Activated T-cell treated with anti-CD3 and anti-CD28 coated beads for 24 hours (primary cell): ENCODE measurements at places on chromosomes 11 and 22.
A peak's percentile ranks its signal among the peaks of the same experiment; 100 is the strongest.

- no peak for DNase-seq
Observed at GRCh38 chr11:70468256-70469195, 70.2 kb downstream of the CTTN start.

DNA sequence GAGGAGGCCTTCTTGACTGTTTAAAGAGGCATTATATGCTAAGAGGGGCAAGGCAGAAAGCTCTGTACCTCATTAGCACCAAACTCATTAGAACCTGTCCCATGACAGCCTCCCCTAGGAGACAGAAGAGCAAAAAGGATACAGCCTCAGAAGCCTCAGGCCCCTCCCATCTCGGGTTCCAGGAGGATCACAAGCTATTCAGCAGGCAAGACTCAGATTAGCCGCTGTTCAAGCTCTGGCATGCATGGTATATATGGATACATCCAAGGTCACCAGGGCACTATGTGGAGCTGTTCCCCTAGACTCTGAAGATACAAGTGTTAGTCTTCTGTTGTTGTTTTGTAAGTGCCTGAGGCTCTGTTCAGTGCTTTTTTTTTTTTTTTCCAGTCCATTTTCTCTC, 32.1 kb downstream of the ATXN10 start:
- no peak for DNase-seq

- no peak for DNase-seq
Observed at GRCh38 chr11:103673773-103674172, 362.7 kb upstream of the DDI1 start.

- DNase-seq = peak; percentile 44
Observed at GRCh38 chr22:26367402-26368245, 61.4 kb upstream of the ASPHD2 start.

DNA sequence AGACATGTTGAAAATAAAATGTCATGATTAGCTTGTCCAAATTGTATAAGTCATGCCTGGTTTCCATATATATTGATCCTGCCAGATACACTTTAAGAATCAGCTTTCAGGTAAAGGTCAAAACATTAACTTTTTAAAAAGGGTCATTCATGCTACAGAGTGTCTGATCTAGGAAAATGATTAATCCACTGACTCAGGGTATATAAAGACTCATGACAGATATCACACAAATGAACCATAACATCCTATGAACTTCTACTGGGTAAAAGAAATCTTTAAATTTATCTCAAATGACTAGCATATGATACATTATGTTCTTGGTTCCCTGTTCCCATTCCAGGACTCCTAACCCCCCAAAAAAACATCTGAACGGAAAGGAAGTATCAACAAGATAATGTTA, 11.7 kb downstream of the MRTFA start:
- no peak for DNase-seq

DNA sequence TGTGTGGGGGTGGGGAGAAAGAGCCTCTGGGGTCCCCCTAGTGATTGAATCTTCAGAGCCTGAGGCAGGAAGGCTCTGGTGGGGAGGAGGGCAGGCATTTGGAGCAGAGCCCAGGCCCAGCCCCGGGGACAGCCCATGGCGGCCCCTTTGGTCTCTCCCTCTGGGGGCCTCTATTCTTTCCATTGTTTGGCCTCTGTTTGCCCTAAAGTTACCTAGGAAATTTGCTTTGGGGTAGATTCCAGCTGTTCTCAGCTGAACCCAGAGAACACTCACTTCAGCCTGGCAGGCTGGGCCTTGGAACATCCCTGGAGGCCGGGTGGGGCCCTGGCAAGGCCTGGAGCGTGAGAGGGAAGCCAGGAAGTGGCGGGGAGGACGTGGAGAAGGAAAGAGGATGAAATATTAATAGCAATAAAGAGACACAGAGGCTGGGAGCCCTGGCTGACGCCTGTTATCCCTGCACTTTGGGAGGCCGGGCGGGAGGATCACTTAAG, 22.9 kb upstream of the A4GALT start:
- no peak for DNase-seq

GRCh38 chr22:32620992-32621391, 146.4 kb downstream of the FBXO7 start:
- DNase-seq = no peak

DNA sequence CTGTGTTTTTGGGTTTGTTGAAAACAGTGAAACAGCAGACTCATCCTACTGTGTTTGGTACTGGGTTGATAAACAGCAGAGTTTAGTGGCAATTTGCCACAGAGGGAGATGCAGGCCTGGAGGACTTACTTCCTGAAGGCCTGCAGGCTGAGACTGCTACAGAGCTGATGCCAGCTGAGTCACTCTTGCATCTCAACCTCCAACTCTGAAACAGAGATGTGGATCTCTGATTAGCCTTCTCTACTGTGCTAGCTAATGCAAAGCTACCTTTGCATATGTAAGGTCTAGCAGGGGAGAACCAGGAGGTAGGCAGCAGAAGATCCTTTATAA, 14.3 kb downstream of the ATP5MG start:
- DNase-seq = no peak

- DNase-seq = no peak
Observed at GRCh38 chr11:16604794-16605388, 133.6 kb upstream of the C11orf58 start.

DNA sequence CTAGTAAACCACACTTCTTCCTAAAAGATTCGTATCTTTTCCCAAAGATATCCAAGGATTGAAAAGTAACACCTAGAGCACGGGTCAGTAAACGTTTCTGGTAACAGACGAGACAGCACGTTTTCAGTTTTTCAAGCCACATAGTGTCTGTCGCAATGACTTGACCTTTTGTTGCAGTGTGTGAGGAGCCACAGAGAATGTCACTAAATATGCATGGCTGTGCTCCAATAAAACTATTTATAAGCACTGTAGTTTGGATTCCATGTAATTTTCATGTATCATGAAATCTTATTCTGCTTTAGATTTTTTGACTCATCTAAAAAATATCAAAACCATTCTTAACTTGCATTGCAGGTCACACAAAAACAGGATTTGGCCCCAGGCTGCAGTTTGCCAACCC, 18.3 kb upstream of the MICAL3 start:
- DNase-seq = no peak

GRCh38 chr11:1557051-1557884, 14.8 kb downstream of the DUSP8 start:
- no peak for DNase-seq

DNA sequence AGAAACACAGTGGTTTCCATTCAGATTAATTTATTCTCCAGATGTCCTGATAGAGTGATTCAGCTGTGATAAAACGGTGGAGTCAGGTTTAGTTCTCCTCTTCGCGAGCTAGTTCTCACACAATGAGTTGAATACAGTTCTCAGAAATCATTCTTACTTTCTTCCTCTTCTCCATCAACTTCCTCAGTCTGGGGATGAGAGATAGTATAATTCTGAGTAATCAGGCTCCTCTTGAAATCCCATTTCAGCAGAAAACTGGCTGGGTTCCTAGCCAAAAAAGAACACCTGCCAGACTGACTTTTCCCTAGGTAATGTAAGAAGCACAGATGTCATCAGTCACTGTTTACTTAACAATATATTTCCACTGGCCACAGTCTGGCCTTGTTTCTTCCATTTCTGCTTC, 76.7 kb downstream of the SVIP start:
- no peak for DNase-seq

DNA sequence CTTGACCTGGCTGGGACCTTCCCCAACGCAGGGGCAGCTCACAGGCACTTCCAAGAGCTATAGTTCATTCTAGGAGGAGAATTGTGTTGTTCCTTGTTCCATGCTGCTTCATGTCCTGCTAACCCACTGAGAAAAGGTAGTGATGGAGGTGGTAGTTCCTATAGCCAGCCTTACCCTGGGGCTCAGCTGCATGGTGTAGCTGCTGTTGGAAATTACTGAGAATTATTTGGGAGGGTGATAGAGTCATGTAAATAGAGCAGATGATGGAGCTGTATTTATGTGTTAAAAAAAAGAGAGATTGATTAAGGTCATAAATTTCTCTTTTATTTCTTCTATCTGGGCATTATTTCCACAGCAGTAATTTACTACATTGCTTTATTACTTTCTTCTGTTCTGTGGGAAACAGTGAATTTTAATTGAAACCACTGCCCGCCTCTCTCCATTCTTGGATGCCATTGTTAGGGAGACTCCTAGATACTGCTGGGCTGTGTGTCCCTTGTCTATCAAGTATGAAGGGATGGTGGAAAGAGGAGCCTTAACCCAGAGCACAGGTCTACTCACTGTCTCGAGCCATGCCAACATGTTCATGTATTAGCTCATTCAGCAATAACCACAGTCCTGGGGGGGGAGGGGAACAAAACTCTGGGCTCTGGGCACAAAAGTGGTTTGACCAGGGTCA, 309.2 kb downstream of the FAT3 start:
- no peak for DNase-seq

GRCh38 chr11:101487775-101488174, 96.0 kb downstream of the TRPC6 start:
- DNase-seq = no peak

DNA sequence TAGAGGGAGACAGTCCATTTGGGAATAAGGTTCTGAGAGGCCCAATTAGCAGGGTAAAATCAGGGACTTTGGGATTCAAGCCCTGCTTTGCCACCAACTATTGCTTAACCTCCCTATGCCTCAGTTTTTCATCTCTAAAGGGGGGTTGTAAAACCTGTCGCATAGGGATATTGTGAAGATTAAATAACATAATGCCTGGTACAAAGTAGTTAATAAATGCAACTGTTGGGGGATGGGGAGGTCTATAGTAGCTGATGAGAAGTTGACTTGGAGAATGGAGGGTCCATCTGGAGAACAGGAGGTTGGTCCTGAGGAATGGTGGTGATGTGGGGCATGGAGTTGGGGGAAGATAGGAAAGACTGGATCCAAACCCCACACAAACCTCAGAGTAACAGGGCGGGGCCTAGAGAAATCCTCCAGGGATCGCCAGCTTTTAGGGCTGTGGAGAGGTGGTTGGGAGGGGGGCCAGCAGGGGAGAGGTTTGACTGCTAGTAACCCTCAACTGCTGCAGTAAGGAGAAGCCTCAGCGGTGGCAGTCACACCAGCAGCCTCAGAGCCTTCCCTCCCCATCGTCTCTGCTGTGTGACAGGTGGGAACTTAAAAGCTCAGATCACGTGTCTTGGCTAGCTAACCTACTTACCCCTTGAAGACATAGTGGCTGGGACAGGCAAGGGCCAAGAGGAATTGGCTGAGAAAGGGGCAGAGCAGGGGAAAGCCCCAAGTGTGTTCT, 1.1 kb upstream of the ABCG4 start:
- DNase-seq = no peak

- DNase-seq = no peak
Observed at GRCh38 chr22:30249049-30250038, 2.8 kb upstream of the LIF start.

DNA sequence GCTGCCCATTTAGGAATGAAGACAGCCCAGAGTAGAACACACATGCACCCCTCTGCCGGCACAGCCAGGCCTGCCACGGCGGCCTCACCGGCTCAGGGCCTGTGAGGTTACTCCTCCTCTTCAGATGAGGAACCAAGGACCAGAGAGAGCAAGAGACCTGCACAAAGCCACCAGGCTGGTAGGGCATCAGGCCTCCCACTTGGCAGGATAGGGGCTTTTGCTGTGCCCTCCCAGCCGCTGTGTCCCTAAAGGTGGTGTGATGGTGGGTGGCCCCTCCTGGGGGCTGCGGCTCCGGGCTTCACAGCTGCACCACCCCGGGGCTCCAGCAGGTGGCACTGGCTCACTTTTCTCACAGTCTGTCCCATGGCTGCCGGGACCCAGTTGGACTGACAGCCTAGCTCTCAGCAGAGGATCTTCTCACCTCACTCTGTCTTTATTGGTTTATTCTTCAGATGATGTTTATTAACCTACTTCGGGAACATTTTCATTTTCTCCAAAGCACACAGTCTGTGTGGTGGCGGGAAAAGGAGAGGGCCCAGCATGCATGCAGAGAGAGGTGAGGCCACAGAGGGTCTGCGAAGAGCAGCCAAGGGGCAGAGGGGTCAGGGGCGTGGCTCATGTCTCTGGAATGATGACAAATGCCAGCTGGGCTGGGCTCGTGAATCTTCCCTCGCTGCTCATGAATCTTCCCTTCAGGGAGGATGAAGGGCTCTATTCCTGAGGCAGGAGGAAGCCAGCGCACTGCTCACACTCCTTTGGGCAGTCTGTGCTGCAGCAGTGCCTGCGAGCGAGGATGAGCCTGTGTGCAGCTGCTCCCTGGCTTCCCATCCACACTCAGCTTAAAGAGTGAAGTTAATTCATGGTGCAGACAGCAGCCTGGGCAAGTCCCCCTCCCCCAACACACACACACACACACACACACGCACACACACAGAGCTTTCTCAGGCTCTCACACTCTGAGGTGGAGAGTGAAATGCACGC, 101.1 kb upstream of the PITPNB start:
- DNase-seq = peak; percentile 61

- no peak for DNase-seq
Observed at GRCh38 chr11:85827748-85828639, 17.1 kb upstream of the SYTL2 start.
